ENCODE measurements at places on chromosomes 2 and 18.

- DNase-seq: no peak
Observed at GRCh38 chr2:113053666-113054065, 999 bp upstream of the IL36B start.

DNA sequence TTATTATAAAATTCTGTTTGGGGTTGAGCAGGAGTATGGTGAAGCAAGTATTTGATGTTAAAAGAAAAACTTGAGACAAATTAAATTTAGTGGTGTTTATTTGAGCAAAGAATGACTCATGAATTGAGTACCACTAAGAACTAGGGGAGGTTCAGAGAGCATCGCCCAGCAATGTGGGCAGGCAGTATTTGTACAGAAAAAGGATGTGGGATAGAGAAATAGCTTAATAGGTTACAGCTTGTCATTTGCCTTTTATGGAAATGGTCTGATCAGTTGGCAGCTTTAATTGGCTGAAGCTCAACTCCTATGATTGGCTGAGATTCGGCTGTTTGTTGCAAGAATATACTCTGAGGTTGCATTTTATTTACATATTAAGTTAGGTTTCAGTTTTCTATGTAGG, 68.2 kb downstream of the LRATD1 start:
- no peak for DNase-seq

- no peak for DNase-seq
Observed at GRCh38 chr2:46077522-46078107, 219.6 kb upstream of the EPAS1 start.

DNA sequence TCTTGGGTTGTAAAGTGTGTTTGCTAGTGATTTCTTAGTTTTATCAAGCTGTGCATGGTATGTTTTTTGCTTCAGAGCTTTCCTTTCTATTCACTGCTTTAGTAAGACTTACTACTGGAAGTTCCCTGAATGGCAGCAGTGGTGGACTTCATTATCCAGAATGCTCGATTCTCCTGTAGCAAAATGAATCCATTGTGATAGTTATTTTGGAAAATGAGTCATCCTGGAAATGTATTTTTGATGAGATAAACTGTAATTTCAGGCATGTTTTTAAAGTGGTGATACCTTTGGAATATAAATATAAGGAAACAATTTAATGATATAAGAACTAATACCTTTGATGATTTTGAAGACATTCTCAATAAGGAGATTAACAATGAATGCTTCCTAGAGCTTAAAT, 387.1 kb downstream of the PTPRM start:
- no peak for DNase-seq

DNA sequence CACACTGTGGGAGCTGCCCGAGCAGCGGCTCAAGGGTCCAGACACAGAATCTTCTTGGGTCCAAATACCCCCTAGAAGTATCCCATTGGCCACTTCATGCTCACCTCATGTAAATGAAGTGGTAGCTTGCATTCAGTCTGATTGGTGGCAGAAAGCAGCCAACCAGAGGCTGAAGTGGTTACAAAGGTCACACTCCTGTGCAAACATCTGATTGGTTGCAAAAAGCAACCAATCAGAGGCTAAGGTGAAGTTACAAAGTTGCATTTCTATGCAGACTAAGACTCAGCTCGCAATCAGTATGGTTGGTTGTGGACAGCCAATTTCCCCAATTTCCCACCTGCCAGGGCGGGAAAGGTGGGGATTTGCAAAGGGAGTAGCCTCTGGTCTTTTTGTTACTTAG, 94.3 kb downstream of the DGKD start:
- DNase-seq: no peak

DNA sequence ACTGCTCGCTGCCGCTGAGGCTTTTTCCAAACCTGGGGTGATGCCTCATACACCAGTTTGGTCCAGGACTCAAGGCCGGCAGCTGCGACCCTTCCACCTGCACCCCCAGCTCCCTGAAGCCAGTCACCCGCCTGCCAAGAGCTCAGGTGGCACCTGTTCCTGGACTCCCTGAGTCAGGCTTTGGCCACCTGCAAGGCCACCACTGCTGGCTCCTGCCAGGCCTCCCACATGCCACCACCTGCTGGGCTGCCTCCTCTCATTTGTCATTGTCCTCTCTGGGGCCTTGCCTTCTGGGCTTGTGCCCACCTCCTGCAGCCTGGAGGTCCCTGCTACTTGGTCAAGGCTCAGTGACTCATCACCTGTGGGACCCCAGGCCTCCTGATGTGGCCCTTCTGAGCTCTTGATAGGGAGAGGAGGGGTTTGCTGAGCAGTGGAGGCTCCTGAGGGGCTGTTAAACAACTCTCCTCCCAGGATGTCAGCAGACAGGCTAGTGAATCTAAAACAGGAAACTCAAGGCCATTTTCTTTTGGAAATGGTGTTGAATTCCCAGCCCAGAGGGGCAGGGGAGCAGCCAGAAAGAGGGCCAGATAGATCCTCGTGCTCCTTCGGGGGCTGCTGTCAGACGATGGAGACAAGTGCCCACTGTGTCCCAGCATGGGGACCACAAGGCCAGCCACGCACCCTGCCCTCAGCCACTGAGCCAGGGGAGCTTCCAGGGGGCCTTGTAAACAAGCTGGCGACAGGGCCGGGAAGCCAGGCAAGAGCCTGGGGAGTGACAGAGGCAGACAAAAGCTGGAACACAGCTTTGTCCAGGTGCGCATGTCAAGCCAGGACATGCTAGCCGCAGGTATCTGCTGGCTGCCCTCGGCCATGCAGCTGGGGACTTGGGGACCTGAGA, 416.8 kb downstream of the LRATD1 start:
- no peak for DNase-seq

- no peak for DNase-seq
Observed at GRCh38 chr2:189613650-189614420, 33.2 kb upstream of the SLC40A1 start.

DNA sequence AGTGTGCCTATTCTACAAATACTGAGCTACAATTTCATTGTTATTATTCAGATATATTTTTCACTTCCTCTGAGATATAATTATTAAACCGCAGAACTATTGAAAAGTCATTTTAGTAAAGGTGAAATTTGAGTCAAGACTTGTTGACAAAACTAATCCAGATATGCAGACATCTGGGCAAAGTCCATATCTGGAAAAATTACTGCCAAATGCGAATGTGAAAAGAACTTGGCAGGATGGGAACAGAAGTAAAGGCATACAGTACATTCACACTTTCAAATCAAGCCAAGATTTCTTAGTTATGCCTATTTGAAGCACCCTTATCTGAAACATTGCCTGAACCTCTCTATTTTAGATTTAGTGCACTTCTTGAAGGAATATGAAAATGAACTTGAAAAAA, 923.6 kb downstream of the CCDC85A start:
- DNase-seq: no peak

DNA sequence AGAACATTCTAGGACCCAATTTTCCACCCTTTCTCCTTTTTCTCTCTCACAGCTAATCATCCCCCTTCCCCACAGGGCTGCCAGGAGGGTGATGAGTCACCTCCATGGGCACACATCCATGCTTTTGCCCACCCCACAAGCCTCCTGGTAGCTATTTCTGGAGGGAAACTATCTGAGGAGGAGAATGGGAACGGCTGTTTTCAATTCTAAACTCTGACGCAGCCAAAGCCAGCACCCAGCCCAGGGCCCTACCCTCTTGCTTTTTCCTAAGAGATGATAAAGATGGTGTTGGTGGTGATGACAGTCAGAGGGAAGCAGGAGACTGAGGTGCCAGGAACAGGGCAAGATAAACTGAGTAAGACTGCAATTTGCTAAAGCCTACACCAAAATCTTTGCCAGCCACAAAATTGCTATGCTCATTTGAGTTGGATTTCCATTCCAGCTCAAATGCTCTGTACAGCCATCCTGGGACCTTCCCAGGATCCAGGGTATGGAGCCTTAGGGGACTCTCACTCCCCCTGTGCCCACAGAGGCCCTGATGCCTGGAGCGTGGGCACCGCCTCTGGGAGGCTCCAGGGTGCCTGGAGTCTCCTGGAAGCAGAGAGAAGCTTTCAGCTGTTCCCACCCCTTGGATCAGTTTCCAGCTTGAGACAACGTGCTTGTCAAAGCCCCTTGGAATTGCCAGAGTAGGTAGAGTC, 62.0 kb upstream of the FZD7 start:
- DNase-seq: no peak

DNA sequence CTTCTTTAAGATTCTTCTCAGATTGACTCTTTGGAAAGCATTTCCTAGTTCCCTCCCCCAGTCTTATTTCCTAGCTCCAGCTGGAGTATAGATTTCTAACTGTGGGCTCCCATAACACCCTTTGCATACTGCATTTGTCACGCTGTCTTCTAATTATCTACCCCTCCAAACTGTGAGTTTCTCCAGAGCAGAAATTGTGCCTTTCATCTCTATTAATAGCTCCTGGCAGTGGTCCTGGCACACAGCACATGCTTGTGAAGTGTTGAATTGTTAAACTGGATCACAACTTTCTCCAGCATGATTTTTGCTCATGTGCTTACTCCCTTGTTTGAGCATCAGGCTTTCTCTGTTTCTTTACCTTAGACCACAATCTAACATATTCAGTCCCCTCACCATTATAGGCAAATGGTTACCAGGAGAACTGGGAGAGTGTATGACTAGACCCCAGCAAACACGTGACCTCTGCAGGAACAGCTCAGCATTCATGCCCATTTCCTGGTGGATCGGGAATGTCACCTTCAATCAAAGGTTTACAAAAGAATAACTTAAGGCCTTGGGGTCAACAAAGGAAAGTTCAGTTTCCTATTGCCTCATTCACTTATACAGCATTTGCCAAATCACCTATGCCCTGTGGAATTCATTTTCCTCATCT, 175.7 kb upstream of the TANK start:
- DNase-seq: no peak

GRCh38 chr2:84283506-84283905, 175.6 kb downstream of the SUCLG1 start:
- DNase-seq: no peak

DNA sequence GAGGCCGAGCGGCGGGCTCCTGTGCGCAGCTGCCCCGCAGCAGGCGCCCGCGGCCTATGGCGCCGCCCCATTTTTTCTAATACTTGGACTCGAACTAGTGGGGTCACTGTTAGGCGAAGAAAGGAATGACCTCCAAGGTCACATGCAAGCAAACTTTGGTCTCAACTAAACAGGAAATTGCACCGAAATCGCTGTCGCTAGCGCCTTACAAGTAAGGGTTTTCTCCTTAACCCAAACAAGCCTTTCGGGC, 339 bp downstream of the ACAA2 start:
- no peak for DNase-seq

GRCh38 chr2:143157001-143157400, 27.8 kb downstream of the ARHGAP15 start:
- no peak for DNase-seq

DNA sequence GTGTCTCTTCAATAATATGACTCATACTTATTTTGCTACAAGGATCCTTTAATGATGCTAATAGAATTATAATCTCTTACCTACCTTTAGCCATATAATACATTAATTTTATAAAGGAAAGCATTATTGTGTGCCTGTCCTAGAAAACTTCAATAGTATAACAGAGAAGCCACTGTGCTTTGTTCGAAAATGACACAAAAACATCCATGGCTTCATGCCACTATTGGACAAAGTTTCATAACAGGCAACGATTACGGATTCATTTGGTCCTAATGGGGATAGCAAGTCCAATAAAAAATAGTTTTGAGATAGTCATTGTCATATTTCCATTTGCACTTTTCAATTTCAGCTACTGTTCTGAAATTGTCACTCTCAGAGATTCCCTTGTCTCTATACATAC, 52.5 kb upstream of the CCDC150 start:
- DNase-seq: no peak

DNA sequence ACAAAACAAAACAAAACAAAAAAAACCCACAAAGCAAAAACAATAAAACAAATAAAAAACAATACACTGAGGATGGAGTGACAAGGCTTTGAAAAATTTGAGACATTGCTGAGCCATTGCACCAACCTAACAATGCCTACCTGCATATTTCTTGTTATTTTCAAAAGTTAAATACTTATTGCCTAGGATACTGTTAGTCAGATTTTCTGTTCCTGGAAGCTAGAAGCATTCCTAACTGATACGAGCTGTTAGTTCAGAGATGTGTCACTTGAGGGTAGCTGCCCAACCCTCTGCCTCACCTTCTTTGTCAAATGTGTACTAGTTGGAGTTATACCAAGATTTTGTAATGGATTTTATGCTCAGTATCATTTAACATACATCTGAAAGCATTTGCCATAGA, 187.2 kb downstream of the TXNL1 start:
- DNase-seq: no peak

GRCh38 chr2:174931724-174932123, 73.5 kb downstream of the CHN1 start:
- DNase-seq: no peak

- DNase-seq: no peak
Observed at GRCh38 chr2:120995656-120996190, 260.1 kb downstream of the GLI2 start.

GRCh38 chr2:257429-257828, 6.4 kb downstream of the SH3YL1 start:
- no peak for DNase-seq

Measured in stimulated activated CD4-positive, alpha-beta T cell treated with anti-CD3 and anti-CD28 coated beads, Interleukin-15, amount 100 ng/mL, for 48 hours (primary cell).